Kidney glomerular epithelial cell (primary cell): ENCODE measurements at places on chromosomes 5 and 9.

DNA sequence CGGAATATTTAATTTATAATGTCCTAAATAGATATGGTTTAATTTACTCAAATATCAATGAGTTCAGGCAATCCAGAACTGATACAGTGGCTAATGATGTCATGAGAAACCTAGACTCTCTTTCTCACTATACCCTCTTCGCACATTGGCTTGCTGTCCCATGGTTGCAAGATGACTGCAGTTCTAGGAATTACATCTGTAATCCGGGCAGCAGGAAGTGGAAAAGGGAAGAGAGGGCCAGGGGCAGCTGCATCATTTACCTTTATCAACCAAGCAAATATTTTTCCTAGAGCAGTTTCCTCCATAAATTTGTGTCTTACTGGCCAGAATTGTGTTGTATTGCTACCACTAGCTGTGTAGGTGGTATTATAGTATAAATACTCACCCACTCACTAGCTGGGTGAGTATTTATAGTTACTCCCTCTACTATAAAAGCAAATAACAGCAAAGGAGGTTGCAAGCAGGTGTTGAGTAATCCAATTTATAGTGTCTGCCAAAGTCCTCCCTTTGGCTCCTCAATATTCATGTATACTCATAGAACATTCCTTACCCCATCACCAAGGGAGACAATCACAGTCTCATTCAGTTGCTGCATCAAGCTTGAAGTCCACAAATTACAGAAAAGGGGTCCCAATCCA, 168.8 kb downstream of the DROSHA start:
- no peak for DNase-seq

DNA sequence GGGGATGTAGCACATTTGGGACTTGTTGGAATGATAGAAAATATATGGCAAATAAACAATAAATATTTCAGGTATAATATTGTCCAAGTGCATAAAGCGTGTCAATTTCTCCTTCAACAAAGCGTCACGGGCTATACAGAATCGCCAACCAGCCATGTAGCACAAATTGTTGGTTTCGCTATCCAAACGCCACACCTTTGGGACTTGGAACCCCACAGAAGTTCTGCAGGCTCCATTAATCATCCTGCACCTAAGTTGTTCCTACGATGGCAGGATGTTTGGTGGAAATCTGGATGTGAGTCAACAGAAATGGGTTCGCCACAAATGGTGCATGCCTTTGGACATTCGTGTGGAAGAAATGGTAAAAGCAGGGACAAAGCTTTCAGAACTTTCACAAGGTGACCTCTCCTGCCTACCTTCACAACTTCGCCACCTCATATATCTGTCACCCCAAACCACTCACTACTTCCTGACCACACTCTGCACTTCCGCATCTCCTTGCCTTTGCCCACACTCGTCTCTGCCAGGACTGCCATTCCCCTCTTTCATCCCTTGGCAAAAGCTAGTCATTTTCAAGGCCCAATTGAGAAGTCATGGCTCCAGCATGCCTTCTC, 95.7 kb downstream of the LHFPL2 start:
- DNase-seq = no peak

GRCh38 chr5:137954131-137954879, 65.0 kb downstream of the PKD2L2 start:
- peak; percentile 59 for DNase-seq

- peak; percentile 35 for DNase-seq
Measured at GRCh38 chr5:52856564-52856963, 68.8 kb downstream of the ITGA1 start.

DNA sequence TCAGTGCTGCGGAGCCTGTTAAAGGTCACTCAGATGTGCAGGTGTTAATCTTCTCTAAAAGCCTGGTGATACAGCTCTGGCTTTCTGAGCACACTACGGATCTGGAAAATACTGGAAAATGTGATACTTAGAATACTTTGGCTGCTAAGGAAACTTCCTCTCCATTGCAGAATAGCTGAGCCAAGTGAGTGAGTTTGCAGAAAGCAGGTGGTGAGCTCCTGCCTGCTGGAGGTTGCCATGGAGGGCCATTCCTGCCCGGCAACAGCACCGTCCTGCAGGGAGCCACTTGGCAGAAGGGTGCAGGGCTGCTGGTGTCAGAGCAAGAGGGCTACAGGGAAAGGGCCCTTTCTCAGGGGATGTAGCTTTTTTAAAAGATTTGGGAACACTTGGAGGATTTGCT, 40.7 kb downstream of the SECISBP2 start:
- no peak for DNase-seq

DNA sequence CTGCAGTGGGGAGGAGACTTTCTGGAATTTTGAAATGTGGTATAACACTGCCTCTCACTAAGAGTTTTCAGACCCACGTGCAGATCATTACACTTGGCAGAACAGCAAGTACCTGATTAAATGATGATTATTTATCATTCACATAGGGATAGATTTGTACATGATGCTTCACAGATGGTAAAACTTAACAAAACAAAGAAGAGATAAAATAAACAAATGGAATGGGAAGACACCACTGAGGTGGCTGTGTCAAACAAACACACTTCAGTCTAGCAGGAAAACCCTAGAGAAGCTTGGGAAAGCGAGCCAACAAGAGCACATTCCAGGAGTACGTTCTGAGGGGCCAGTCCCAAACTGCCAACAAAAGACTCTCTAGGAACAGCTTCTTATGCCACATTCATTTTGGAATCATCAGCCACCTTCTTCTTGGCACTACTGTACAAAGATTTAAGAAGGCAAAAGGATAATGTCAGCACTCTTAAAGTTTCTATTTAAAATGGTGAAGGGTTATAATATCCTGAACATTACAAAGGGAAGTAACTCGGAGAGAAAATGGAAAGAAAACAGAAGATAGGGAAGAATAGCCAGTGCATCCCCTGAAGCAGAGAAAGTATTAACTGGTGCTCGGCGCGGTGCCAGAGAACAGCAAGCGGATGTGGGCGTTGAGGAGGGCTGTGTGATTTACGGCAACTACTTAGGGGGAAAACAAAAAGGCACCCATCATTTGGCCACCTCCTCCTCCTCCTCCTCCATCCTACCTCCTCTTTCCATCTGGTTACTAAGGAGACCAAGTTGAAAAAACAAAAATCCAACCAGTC, 1.6 kb downstream of the MED27 start:
- DNase-seq = peak; percentile 75

DNA sequence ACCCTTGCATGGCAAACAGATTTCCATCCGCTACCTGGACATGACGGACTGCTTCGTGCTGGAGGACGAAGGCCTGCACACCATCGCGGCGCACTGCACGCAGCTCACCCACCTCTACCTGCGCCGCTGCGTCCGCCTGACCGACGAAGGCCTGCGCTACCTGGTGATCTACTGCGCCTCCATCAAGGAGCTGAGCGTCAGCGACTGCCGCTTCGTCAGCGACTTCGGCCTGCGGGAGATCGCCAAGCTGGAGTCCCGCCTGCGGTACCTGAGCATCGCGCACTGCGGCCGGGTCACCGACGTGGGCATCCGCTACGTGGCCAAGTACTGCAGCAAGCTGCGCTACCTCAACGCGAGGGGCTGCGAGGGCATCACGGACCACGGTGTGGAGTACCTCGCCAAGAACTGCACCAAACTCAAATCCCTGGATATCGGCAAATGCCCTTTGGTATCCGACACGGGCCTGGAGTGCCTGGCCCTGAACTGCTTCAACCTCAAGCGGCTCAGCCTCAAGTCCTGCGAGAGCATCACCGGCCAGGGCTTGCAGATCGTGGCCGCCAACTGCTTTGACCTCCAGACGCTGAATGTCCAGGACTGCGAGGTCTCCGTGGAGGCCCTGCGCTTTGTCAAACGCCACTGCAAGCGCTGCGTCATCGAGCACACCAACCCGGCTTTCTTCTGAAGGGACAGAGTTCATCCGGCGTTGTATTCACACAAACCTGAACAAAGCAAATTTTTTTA, 242.9 kb downstream of the MARCHF11 start:
- DNase-seq = no peak

GRCh38 chr9:84152204-84152603, 171.6 kb downstream of the RMI1 start:
- DNase-seq = no peak

- peak; percentile 58 for DNase-seq
Measured at GRCh38 chr5:91293131-91293530, 90.0 kb downstream of the ARRDC3 start.

- DNase-seq = no peak
Measured at GRCh38 chr5:165321912-165322311, 1816.5 kb downstream of the MAT2B start.

DNA sequence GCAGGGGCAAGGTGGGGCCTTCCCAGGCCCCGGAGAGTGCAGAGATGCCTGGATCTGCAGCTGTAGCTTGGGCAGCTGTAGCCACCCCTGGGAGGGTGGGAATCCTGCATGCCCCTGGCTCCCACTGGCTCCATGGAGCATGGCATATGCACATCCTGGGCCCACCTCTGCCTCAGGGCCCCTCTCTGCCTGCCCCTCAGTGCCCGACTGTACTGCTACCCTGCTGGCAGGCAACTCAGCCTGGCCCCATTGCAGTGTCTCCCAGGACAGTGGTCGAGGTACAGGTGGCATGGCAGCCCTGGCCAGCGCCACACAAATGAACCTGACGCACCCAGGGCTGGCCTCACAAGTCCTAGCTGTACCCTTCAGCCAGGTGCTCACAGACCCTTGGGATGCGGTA, 23.9 kb downstream of the JMY start:
- no peak for DNase-seq

GRCh38 chr9:132975961-132976360, 2.5 kb upstream of the GFI1B start:
- no peak for DNase-seq

DNA sequence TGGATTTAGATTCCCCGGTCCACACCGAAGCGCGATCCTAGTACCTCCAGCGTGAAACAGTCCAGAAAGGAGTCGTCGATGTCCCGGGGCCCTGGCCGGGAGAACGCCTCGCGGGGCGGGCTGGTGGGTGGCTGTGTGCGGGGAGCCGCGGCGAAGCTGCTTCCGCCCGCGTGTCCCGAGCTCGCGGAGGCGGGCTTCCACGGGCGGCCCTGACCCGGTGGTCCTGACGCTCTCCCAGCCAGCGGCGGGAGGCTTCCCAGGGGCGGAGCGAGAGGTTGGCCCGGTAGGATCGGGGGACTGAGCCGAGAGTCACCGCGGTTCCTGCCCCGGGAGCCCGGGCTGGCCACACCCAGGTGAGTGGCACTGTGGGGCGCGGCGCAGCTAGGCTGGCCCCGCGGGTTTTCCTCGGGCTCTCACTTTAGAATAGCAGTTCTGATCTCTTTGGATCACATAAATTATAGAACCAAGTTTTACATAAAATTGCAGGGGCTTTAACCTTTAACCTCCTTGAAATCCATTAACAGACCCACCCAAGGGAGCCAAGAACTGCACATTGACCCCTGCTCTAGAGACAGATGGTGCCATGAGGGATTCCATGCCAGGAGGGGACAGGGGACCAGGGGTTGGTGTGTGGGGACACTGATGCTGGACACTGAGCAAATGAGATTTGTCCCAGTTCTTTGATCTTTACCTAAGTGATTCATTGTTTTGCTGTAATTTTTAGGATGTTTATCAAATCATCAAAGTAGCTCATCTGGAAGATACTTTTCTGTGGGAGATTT, 29.2 kb upstream of the IL31RA start:
- DNase-seq = no peak
